ENCODE measurements at places on chromosomes 7 and 10.

GRCh38 chr10:6321880-6322279, 119.1 kb downstream of the PFKFB3 start:
- H3K27me3 ChIP-seq = no peaks in the 10 kb centered on the region
- no peak overlapping the region for H3K4me3 ChIP-seq
- no peak overlapping the region for H3K27ac ChIP-seq
- no peak for DNase-seq
- H3K4me1 ChIP-seq = no peaks in the 10 kb centered on the region
- no peaks in the 10 kb centered on the region for H3K36me3 ChIP-seq

DNA sequence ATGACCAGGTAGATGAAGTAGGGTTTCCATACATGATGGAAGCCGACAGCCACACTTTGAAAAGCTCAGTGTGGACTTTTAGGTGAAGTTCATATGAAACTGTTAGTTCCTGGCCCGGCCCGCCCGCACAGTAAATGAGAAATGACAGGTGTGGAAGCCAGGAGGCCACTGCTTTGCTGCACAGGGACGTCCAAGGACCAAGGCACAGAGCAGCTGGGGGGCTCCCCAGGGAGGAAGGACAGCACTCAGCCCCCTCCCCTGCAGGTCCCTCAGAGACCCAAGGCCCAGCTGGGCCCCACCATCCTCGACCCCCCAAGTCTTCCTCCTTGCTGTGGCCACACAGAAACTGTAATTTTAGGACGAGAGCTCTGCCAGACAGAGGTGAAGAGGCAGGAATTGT, 219.2 kb downstream of the PTPRN2 start:
- H3K27ac ChIP-seq = no peak overlapping the region
- H3K4me1 ChIP-seq = no peaks in the 10 kb centered on the region
- no peak overlapping the region for H3K4me3 ChIP-seq
- DNase-seq = no peak
- H3K27me3 ChIP-seq = no peaks in the 10 kb centered on the region

DNA sequence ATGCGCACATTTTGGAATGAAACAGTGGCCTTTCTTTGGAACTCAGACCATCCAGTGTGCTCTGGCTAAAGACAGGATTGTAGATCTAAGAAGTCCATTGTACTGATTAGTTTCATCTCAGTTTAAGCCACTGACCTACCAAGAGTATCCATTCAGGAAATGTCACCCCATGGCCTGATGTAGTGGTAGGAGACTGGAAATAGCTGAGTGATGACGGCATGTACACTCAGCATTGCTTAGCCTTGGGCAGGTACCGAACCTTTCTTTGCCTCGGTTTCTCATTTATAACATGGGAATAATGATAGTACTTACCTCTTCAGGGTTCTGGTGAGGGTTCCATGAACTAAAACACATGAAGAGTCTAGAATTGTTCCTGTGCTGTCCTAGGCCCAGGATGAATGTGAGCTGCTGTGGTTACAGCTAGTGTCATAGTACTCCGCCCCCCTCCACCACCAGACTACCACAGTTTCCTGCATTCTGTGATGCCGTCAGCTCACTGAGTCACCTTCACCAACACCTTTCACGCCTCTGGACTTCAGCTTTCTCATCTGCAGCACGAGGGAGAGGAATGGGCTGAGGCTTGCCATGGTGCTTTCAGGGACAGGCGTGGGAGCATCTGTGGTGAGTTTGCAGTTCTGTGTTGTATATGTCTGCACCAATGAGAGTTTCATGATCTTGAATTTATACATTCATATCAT, 484.0 kb upstream of the GALNT17 start:
- H3K27ac ChIP-seq = no peak overlapping the region
- H3K27me3 ChIP-seq = no peaks in the 10 kb centered on the region
- H3K36me3 ChIP-seq = no peaks in the 10 kb centered on the region
- H3K4me1 ChIP-seq = peaks cover 2% of the 10 kb centered on the region
- peak; percentile 8 for DNase-seq

GRCh38 chr7:33881316-33881715, 24.0 kb upstream of the BMPER start:
- H3K36me3 ChIP-seq = no peaks in the 10 kb centered on the region
- H3K27ac ChIP-seq = no peak overlapping the region
- H3K4me3 ChIP-seq = no peak overlapping the region
- no peaks in the 10 kb centered on the region for H3K27me3 ChIP-seq
- no peaks in the 10 kb centered on the region for H3K4me1 ChIP-seq

DNA sequence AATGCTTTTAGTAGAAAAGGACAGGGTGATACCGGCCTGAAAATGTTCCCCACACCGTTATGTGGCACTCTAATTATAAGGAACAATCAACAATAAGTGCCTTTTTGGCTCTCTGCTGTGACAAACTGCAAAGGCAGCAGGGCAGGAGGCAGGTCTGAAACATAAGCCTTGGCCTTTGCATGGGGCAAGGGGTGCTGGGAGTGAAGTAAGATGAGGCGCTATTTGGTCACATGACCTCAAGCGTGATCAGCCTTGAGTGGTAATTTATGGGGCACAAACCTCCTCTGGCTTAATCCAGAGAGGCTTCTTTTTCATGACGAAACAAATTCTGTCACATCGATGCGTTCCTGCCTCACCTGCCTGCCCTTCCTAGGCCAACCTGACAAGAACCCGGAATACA, 202.7 kb downstream of the TAX1BP1 start:
- no peak overlapping the region for H3K27ac ChIP-seq
- DNase-seq = no peak
- H3K4me3 ChIP-seq = no peak overlapping the region
- no peaks in the 10 kb centered on the region for H3K36me3 ChIP-seq

DNA sequence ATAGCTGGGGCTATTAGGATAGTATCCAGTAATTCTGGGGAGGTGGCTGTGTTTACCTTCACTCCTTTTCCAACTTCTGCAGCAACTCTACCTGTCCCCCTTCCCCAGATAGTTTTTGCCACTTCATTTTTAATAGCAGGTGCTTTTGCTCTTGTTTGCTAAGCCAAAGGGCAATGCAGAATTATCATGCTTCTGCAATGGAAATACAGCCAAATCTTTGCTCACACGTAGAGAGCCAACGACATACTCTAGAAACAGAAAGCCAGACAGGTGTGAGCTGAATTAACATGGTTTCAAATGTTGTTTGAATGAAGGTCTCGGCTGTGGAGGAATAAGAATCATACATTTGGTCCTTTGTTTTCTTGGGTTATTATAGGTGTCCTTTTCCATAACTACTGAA, 14.4 kb downstream of the PLEKHS1 start:
- no peaks in the 10 kb centered on the region for H3K4me1 ChIP-seq
- H3K36me3 ChIP-seq = no peaks in the 10 kb centered on the region
- H3K27me3 ChIP-seq = peaks cover 3% of the 10 kb centered on the region
- H3K27ac ChIP-seq = no peak overlapping the region
- no peak overlapping the region for H3K4me3 ChIP-seq

- no peak overlapping the region for H3K27ac ChIP-seq
- H3K4me1 ChIP-seq = no peaks in the 10 kb centered on the region
- H3K36me3 ChIP-seq = peaks cover 16% of the 10 kb centered on the region
- no peak overlapping the region for H3K4me3 ChIP-seq
- H3K27me3 ChIP-seq = no peaks in the 10 kb centered on the region
These were observed 75.7 kb downstream of the IGF2BP3 start for GRCh38 chr7:23394488-23395171.

GRCh38 chr10:130453036-130453720, 317.0 kb downstream of the GLRX3 start:
- peaks cover 2% of the 10 kb centered on the region for H3K27me3 ChIP-seq
- H3K36me3 ChIP-seq = no peaks in the 10 kb centered on the region
- DNase-seq = no peak

- no peak overlapping the region for H3K4me3 ChIP-seq
- no peak for DNase-seq
- no peak overlapping the region for H3K27ac ChIP-seq
- H3K27me3 ChIP-seq = no peaks in the 10 kb centered on the region
- H3K4me1 ChIP-seq = no peaks in the 10 kb centered on the region
- no peaks in the 10 kb centered on the region for H3K36me3 ChIP-seq
These were observed 45.2 kb downstream of the KIAA1217 start for GRCh38 chr10:24254180-24254579.

GRCh38 chr7:10476642-10477041, 497.0 kb upstream of the PHF14 start:
- no peak for DNase-seq
- H3K36me3 ChIP-seq = no peaks in the 10 kb centered on the region
- H3K27me3 ChIP-seq = no peaks in the 10 kb centered on the region
- no peaks in the 10 kb centered on the region for H3K4me1 ChIP-seq

GRCh38 chr7:25821225-25821624, 330.8 kb upstream of the NFE2L3 start:
- H3K27ac ChIP-seq = no peak overlapping the region
- no peak for DNase-seq
- no peaks in the 10 kb centered on the region for H3K4me1 ChIP-seq

DNA sequence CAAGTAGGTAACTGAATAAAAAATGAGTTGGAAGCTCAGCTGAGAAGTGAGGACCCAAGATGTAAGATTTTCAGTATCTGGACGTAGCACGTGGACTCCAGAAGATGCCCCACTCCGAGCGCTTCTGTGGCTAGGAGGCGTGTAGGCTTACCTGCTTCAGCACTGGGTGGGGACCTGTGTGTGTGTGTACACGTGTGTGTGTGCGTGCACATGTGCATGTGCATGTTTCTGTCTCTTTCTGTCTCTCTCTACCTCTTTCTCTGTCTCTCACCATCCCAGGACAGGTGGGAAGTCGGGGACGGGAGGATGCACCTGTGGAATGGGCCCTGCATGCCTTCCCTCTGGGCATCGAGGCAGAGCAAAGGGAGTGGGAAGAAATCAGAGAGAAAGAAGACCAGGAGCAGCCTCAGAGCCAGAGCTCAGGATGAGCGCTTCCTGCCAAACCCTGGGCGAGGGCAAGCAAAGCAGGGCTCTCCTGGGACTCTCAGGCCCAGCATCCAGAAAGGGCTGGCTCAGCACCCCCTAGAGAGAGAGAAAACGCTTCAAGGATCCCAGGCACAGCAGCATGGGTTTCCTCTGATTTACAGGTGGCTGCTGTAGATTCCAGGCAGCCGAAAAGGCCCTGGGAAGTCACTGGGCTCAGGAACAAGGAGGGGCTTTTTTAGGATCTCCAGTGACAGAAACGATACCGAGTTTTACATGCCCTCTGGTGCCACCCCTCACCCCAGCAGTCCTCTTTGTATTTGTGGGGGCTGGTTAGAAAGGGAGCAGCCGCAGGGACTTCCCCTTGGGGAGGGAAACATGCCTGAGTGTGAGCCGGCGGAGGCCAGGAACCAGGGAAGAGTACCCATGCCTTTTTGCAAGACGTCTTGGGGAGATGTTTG, 28.5 kb downstream of the CXCL12 start:
- H3K4me3 ChIP-seq = no peak overlapping the region
- no peaks in the 10 kb centered on the region for H3K27me3 ChIP-seq
- peaks cover 2% of the 10 kb centered on the region for H3K4me1 ChIP-seq
- no peak for DNase-seq
- no peak overlapping the region for H3K27ac ChIP-seq
- H3K36me3 ChIP-seq = no peaks in the 10 kb centered on the region

- H3K27me3 ChIP-seq = no peaks in the 10 kb centered on the region
- peaks cover 12% of the 10 kb centered on the region for H3K4me1 ChIP-seq
- peak overlapping the region; percentile 74 for H3K27ac ChIP-seq
- DNase-seq = peak; percentile 92
- H3K4me3 ChIP-seq = no peak overlapping the region
- no peaks in the 10 kb centered on the region for H3K36me3 ChIP-seq
These were observed 473.3 kb downstream of the LRMDA start for GRCh38 chr10:75904499-75905283.

DNA sequence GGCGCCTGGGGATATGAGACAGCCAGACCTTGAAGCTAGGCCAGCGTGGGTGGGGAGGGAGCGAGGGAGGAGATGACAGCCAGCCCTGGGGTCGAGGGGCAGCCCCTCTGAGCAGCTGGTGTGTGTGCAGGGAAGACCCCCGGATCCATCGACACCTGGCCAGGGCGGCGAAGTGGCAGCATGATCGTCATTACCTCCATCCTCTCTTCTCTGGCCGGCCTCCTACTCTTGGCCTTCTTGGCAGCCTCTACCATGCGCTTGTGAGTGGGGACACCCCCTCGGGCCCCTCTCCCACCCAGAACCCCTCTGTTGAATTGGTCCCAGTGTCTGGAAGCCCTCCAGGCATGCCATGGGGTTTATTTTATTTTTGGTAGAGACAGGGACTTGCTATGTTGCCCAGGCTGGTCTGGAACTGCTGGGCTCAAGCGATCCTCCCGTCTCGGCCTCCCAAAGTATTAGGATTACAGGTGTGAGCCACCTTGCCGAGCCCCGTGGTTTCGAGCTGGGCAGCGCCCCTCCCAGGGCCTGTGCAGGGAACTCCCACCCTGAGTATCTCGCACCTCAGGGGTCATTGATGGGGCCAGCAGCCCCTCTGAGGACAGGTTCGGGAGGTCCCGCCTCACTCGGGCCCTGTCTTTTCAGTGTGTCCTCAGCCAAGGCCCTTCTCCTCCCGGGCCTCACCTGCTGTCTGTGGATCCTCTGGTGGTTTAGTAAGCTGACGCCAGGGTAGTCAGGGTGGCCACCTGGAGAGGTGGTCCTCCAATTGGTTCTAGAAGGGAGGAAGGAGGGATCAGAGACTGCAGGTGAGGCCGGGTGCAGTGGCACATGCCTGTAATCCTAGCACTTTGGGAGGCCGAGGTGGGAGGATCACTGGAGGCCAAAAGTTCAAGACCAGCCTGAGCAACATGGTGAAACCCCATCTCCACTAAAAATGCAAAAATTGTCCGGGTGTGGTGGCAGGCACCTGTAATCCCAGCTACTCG, 3.8 kb downstream of the UPK3B start:
- H3K4me1 ChIP-seq = peaks cover 9% of the 10 kb centered on the region
- H3K36me3 ChIP-seq = no peaks in the 10 kb centered on the region
- no peak for DNase-seq
- H3K27ac ChIP-seq = no peak overlapping the region
- no peaks in the 10 kb centered on the region for H3K27me3 ChIP-seq
- no peak overlapping the region for H3K4me3 ChIP-seq

GRCh38 chr10:113622831-113623230, 41.0 kb downstream of the NRAP start:
- H3K4me1 ChIP-seq = no peaks in the 10 kb centered on the region
- no peaks in the 10 kb centered on the region for H3K36me3 ChIP-seq
- DNase-seq = no peak
- H3K4me3 ChIP-seq = no peak overlapping the region
- H3K27me3 ChIP-seq = peaks cover 14% of the 10 kb centered on the region
- H3K27ac ChIP-seq = no peak overlapping the region

Data from common myeloid progenitor, CD34-positive (primary cell).